Naive thymus-derived CD8-positive, alpha-beta T cell (primary cell): ENCODE measurements at places on chromosomes 11 and 22.

- DNase-seq, result no peak
These were observed 20.0 kb downstream of the MUC5AC start for GRCh38 chr11:1177771-1178090.

- no peak for DNase-seq
These were observed 569.6 kb upstream of the LARGE1 start for GRCh38 chr22:34489861-34490260.

GRCh38 chr11:73389134-73389525 is 12.9 kb downstream of the RELT start:
- no peak for DNase-seq

- DNase-seq, result no peak
These were observed 90.4 kb downstream of the HIPK3 start for GRCh38 chr11:33347490-33348125.

- no peak for DNase-seq
These were observed 10.1 kb downstream of the PRDX5 start for GRCh38 chr11:64327993-64328392.
